ENCODE measurements at places on chromosomes 16 and 17.

GRCh38 chr17:45021607-45022287 lies 29.7 kb downstream of the DCAKD start:
- peak; percentile 50 for DNase-seq

DNA sequence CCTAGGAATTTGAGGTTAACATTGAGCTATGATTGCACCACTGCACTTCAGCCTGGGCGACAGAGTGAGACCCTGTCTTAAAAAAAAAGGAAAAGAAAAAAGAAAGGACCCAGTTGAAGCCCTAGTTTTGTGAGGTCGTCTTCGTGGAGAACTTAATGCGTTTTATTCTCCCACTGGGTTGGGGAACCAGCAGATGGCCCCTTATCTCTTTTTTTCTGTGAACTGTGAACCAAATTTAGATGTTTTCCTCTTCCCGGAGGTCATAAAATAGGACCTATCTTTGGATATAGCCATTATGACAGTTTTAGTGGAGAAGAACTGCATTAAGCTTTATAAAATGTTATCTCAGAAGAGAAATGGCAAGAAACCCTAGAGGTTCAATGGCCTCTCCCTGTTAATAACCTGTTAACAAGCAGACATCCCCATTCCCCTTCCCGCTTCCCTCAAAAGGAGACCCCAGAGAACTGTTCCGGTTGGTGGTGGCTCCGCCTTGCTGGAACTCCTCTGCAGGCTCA lies 23.5 kb downstream of the KIAA0513 start:
- no peak for DNase-seq

GRCh38 chr16:11610580-11610979 lies 23.9 kb upstream of the LITAF start:
- DNase-seq, result no peak

GRCh38 chr17:30378241-30378824 lies 394 bp upstream of the CPD start:
- peak; percentile 69 for DNase-seq

DNA sequence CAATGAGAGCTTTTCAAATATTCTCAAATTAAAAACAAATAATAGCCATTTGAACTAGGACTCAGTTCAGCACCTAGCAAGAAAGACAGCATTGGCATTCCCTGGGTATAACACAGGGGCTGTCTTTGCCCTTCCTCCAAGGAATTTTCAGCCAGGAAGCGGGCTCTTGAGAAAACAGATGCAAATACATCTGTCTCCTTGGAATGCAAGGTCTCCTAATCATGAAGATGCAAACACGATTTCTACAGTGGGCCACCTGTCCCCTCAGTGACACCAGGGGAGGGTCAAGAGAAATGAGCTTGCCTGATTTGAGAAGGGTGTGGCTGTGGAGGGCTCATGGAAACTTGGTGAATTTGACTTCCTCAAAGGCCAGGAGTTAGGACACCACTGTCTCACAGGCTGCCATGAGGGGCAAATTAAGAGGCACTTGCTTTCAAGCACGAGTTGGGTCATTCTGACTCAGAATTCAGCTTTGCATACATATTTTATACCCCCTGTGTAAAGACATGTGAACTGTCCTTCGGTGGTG lies 24.5 kb upstream of the SUPT4H1 start:
- DNase-seq, result no peak

DNA sequence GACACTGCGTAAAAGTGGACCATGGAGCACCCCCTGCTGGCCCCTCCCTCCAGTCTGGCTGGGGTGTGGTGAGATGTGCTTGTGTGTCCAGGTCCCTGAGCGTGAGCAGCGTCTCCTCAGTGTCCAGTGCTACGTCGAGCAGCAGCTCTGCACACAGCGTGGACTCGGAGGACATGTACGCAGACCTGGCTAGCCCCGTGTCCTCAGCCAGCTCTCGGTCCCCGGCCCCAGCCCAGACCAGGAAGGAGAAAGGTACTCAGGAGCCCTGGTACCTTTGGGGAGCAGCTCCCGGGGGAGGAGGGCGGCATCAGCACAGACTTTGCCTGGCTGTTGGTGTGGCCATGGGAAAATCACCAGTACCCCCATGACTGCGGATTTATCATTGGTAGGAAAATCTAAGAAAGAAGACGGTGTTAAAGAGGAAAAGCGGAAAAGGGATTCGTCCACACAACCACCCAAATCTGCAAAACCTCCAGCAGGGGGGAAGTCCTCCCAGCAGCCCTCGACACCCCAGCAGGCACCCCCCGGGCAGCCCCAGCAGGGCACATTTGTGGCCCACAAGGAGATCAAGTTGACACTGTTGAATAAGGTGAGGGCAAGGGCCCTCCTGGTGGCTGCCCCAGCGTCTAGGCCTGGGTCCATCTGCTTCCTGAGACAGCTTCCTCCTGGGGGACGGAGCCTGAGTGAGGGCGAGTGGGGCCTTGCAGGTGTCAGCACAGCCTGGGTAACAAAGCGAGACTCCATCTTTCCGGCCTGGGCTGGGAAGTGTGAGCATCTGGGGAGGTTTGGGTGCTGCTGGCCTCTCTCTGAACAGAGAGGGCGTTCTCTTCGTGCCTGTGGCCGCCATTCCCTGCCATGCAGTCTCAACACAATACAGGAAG lies 10.6 kb upstream of the IL17C start:
- DNase-seq, result no peak

DNA sequence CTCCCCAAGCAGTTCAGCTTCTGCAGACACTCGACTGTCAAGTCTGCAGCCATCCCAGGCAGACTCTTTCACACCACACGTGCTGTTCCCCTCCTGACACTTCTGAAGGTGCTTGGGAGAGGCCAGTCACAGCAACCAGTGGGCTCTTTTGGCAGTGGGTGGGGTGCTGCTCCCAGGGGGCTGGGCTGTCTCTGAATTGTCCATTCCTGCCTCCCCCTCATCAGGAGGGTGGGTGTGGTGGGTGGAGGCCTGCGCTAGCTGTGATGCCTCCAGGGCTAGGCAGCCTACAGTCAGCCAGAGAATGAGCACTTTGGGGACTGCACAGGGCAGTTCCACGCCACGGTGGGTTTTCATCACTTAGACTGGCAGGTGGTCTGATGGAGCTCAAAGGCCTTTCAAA lies 10.3 kb downstream of the STARD3 start:
- no peak for DNase-seq

DNA sequence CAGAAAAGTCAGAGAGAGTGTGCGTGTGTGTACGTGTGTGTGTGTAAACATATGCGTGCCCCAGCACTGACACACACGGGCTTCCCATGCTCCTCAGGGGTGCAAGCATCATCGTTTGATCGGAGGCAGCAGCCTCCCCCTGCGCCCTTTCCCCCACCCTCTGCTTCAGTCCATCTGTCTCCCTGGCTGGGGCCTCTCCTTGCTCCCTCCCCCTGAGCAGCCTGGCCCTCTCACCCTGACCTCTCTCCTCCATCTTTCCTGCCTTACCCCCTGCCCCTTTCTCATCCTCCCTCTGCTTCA lies 4.4 kb downstream of the STX1B start:
- DNase-seq, result no peak

- DNase-seq, result no peak
These were observed 19.8 kb upstream of the PITPNA start for GRCh38 chr17:1582374-1582773.

DNA sequence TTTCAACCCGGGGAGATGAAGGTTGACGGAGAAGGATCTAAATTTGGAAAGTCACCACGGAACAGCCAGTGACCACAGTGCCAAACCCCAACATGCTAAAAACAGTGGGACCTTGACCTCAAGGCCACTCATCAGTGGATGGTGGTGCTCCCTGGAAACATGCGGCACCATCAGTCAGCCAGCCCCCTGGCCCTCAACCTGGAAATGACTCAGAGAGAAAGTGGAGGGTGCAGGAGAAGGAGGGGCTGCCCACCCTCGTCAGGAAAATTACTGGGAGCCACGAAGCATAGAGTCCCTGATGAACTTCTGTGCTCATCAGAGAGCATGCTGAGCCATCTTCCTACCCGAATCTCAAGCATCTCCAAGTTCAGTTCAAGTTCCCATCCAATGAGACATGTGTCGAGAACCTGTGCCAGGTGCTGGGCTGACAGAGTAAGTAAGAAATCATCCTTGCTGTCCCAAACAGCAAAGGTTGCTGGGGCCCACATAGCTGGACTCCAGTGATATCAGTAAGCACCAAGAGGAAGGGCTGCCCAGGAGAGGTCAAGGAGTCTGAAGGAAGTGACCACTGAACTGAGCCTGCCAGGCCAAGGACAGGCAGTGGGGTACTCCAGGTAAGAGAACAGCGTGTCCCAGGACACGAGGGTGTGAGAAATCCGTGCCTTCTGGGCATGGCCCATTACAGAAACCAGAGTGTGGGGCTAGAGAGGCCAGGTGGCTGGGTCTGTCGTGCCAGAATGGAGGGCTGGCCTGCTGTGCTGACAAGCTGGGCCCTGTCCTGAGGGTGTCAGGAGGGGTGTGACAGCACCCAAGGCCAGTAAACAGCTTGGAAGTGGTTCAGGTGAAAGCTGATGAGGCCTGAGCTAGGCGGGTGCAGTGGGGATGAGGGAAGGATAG lies 5.2 kb downstream of the PECAM1 start:
- DNase-seq, result peak; percentile 63

DNA sequence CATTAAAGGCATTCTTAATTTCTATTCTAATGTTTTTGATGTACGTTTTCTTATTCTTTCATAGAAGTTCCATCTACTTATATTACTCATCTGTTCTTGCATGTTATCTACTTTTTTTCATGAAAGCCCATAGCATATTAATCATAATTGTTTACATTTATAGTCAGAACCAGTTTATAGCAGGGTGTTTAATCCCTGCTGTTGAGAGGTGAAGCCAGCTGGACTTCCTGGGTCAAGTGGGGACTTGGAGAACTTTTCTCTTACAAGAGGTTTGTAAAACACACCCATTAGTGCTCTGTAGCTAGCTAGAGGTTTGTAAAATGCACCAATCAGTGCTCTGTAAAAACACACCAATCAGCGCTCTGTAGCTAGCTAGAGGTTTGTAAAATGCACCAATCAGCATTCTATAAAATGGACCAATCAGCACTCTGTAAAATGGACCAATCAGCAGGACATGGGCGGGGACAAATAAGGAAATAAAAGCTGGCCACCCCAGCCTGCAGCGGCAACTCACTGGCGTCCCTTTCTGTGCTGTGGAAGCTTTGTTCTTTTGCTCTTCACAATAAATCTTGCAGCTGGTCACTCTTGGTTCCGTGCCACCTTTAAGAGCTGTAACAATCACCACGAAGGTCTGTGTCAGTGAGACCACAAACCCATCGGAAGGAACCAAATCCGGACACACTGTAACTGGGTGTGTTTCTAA lies 120.6 kb downstream of the TANC2 start:
- DNase-seq, result no peak

- no peak for DNase-seq
These were observed 55.4 kb downstream of the TNFRSF13B start for GRCh38 chr17:16916557-16916920.

GRCh38 chr16:57098188-57098841 lies 5.9 kb downstream of the CPNE2 start:
- no peak for DNase-seq

GRCh38 chr17:73042225-73042624 lies 50.3 kb downstream of the SLC39A11 start:
- no peak for DNase-seq

GRCh38 chr17:74604200-74604599 lies 12.1 kb upstream of the CD300LD start:
- DNase-seq, result no peak

DNA sequence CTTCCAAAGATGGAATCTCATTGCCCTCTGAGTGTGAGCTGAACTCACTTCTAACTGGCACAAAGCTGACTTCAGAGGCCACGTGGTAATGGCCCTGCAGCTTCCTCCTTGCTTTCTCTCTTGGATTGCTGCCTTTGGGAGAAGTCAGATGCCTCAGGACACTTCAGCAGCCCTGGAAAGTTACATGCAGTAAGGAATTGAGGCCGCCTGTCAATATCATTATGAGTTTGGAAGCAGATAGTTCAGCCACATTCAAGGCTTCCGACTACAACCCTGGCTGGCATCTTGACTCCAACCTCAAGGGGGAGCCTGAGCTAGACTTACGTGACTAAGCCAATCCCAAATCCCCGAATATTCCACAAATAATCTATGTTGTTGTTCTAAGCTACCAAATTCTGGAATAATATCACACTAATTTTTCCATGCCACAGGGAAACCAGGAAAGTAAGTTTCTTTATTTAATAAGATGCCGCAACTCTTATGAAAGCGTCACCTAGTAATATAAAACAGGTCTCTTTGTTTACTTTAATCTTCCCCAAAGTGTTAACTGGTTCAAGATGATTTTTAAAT lies 13.6 kb downstream of the CEP20 start:
- DNase-seq, result no peak

DNA sequence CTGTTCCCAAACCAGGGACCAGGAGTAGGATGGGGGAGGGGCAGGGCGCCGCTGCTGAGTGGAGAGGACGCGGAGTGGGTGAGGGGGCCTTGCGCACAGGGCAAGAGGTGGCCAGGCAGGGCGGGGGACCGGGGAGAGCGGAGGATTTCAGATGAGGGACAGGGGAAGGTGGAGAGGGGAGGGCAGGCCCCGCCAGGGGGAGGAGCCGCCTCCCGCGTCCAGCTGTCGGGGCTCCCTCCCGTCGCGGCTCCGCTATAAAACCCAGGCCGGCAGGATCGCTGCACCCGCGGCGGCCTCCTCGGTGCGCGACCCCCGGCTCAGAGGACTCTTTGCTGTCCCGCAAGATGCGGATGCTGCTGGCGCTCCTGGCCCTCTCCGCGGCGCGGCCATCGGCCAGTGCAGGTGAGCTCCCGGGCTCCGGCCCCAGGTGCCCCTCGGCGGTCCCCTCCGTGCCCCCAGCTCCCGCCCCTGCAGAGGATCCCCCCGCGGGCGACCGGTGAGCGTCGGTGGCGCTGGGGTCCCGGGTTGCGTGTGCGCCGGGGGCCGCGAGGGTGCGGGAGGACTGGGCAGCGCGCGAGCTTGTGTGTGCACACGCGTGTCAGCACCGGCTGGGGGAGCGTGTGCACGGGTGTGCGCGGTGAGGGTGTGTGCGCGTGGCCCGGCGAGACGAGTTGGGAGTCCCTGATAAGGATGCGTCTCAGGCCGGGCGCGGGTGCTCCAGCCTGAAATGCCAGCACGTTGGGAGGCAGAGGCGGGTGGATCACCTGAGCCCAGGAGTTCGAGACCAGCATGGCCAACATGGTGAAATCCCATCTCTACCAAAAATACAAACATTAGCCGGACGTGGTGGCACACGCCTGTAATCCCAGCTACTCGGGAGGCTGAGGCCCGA lies at the start of gene CA4:
Gene CA4, plus strand, starts transcription at position 283 of the 892 bp plus-strand sequence. Its CDS starts 62 bp downstream, at position 345.
- no peak for DNase-seq

DNA sequence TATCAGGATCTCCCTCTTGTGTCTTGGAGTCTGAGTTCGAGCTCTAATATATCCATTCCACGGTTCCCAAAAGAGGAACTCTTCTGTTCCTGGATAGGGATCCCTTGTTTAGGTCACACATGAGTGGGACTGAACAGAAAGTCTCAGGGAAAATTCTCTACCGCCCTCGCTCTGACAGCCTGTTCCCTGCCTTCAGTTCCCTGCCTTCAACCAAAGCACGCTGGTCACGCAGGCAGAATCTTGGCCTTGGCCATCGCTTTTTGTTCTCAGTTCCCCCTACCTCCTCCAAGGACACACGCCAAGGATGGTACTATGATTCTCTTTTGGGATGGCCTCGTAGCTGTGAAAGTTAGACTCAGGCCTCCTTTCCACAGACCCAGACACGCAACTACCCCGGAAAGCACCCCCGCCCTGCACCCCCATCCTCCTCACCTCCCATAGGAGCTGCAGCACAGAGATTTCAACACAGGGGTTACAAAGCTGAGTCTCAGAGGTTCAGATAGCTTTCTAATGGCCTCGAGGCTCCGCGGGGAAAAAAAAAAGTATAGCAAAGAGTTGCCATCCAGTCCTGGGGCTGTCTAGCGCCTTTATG lies 1.5 kb upstream of the SHISA6 start:
- DNase-seq, result no peak
